ENCODE measurements at places on chromosomes 13 and 19.

GRCh38 chr13:106493533-106494220 lies 41.8 kb downstream of the EFNB2 start:
- peak; percentile 43 for DNase-seq

DNA sequence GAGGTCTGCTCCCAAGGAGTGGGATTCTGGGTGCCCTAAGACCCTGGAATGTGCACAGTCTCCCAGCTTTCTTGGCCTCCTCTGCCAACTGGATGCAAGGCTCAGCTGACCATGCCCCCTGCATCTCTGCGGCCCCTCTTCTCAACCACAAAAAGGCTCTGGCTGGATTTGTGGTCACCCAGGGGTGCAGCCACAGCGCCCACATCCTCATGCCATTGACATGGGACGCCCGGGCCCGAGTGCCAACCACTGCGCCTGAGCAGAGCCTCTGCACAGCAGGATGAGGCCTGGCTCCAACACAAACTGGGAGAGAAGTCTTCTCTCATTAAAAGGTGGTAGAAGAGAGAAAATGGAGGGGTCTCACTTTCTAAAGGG lies 103.5 kb downstream of the FOXO1 start:
- no peak for DNase-seq

GRCh38 chr13:30443957-30444404 lies 21.7 kb downstream of the UBE2L5 start:
- no peak for DNase-seq

DNA sequence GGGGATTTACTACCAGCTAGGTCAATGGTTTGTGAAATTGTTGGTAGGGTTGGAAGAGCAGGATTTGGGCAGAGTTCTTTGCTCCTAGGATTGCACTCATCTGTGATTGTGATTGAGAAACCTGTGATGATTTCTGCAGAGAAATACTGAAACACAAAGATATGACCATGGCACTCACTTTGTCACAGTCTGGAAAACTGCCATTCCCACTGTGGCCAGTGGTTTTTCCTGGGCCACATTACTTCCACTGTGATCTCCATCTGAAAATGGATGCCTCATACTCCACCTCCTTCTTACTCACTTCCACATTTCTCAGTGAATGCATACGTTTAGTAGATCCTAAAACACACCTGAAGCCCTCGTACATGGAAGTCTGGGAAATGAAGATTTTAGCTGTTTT lies 593.2 kb downstream of the LMO7 start:
- no peak for DNase-seq

DNA sequence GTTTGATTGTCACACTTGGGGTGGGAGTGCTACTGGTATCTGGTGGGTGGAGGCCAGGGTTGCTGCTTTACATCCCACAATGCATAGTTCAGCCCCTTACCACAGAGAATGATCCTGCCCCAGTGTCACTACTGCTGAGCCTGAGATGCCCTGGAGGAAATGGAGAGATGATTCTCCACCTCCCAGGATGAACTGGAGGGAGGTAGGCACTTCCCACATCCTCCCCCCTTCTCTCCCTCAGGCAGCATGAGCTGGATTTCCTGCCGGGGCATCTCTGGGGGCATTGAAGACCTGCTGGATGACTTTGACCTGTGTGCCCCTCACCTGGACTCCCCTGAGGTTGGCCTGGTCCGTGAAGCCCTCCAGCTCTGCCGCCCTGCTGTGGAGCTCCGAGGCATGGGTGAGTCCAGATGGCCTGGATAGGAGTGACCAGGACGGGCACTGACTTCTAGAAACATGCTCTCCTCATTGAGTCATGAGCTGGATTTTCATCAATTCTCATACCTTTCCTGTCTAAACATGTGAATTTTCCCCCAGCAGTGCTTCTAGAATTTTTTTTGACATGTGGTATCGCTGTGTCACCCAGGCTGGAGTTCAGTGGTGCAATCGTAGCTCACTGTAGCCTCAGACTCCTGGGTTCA lies 45.3 kb downstream of the NWD1 start:
- no peak for DNase-seq

DNA sequence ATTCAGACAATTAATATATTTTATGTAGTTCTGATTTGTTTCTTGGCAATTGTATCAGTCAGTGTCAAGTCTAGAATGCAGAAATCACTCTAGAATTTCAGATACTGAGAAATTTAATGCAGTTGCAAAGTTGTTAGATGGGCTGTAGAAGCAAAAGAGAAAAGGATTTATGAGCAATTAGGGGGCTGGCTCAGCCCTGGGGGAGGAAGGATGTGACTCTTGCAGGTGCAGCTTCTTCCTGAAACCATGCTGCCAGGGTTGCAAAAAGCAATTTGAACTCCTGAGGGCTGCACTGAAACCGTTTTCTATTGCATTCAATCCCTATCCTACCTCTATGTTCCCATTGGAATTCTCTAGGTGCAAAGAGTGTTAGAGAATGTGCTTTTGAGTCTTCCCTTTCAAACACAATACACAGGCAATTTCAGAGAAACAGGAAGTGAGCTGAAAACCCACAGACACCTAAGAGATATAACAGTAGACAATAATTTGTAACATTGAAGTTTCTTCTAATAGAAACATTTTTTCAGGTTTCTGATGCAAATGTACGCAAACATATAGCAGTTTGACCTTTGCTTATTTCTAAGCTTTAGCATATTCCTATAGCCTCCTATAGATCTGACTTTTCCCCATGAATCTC lies 814.7 kb upstream of the ATXN8OS start:
- no peak for DNase-seq

DNA sequence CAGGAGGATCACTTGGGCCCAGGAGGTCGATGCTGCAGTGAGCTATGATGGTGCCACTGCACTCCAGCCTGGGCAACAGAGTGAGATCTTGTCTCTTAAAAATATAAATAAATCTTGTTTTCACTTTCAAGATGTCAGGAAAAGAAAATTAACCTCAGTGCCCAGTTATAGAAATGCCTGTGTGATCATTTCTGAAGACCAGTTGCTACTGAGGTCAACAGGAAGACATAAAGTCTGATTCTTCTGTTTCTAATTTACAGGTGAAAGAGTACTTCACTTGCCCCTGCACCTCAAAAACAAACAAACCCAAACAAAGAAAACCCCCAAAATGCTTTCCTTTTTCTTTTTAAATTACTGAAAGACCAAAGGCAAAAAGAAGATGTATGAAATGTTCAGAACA lies 174.3 kb upstream of the NBEA start:
- no peak for DNase-seq

- no peak for DNase-seq
Measured at GRCh38 chr13:29956853-29957252, 106.4 kb upstream of the UBL3 start.

DNA sequence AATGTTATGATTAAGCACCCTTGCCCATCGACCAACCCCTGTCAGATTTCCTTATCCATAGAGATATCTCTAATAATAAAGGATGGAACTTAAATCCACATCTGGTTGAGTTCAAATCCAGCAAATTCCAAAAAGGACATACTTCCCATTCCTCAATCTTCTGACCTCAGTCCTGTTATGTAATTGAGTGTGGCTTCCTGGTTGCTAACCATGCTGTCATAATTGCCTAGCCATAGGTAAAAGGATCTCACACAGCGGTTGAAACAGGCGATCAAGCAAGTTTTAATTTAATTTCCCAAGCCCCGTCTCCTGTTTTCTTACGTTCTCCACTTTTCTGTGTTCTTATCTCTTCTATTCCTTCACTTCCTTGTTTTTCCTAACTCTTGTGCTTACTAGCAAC lies 550.3 kb downstream of the GPC6 start:
- no peak for DNase-seq

GRCh38 chr13:76271728-76272232 lies 614.4 kb downstream of the KCTD12 start:
- DNase-seq, result no peak

DNA sequence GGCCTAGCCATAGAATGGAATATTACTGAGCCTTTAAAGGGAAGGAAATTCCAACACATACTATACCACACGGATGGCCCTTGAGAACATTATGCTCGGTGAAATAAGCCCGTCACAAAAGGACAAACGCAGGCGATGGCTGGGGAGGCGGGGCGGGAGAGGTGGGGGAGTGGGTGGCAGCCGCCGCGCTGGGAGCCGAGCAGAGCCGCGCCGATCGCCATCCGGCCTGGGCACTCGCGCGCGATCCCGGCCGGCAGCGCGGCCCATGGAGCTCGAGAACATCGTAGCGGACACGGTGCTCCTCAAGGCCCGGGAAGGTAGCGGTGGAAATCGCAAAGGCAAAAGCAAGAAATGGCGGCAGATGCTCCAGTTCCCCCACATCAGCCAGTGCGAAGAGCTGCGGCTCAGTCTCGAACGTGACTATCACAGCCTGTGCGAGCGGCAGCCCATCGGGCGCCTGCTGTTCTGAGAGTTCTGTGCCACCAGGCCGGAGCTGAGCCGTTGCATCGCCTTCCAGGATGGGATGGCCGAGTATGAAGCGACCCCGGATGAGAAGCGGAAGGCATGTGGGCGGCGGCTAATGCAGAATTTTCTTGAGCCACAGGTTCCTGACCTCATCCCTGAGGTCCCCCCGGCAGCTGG lies 140.1 kb downstream of the ZDHHC20 start:
- no peak for DNase-seq

DNA sequence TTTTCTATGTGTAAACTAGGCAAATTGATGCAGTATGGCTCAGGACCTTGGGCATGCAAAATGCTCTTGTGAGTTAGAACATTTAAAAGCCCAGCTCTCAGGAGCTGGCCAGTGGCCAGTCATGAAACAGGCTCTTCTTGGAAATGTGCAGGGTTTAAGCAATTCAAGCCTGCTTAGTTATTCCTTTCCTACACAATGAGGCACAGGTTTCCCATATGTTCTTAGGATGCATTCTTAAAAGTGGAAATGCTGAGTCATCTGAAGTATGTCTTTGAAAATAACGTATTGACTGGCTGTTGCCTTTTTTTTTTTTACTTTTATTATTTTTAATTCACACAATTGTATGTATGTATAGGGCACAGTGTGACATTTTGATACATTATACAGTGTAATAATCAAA lies 300.7 kb downstream of the SLC7A1 start:
- DNase-seq, result no peak

- DNase-seq, result no peak
Measured at GRCh38 chr13:20442798-20443381, 82.8 kb downstream of the CRYL1 start.

DNA sequence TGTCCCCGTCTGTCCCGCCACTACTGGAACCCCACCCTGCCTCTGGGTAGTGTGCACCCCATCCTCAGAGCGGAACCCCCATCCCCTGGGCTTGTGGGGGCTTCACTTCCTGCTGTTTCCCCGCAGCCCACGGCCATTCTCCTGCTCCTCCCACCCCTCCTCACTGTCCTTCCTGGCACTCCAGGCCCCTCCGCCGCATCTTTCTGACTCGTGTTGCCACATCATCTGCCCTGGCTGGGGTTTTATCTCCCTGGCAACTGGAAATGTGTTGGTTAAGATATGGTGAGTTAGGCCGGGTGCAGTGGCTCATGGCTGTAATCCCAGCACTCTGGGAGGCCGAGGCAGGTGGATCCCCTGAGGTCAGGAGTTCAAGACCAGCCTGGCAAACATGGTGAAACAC lies 37.3 kb downstream of the KDM4B start:
- DNase-seq, result no peak

GRCh38 chr19:46211201-46211881 lies 18.2 kb upstream of the IGFL1 start:
- no peak for DNase-seq

- DNase-seq, result no peak
Measured at GRCh38 chr19:50568728-50569698, 778 bp upstream of the LRRC4B start.

GRCh38 chr13:30457306-30457891 lies 8.3 kb downstream of the HMGB1 start:
- DNase-seq, result peak; percentile 29

GRCh38 chr13:97234742-97235141 lies 12.6 kb downstream of the MBNL2 start:
- no peak for DNase-seq

- no peak for DNase-seq
Measured at GRCh38 chr19:55538132-55538531, 1.2 kb upstream of the SBK2 start.

DNA sequence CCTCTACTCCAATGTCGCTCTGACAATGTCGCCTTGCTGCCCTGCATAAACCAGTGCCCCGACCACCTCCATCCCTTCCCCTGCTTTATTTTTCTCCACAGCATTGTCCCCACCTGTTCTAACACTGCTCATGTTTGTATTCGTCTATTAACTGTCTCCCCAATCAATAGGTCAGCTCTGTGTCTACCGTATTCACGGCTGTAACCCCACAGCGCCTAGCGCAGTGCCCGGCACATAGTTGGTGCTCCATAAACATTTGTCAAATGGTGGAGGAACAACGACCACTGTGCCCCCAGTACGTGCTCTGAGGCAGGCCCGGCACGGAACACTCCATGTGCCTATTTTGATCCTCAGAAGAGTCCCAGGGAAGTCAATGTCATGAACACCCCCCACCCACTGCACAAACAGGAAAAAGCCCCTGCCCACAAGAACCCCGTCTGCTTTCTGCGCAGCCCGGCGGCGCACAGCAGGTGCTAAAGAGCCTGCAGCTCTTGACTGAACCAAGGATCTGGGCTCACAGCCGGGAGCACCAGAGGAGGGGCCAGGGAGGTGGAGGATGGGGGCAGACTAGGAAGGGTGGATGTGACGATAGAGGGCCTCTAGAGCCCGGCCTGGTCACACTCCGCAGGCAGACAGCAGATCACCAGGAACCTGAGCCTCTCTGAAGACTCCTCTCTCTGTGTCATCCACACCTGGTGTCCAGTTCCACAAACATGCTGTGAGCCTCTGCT lies 1.8 kb upstream of the CEACAM16 start:
- no peak for DNase-seq

- DNase-seq, result no peak
Measured at GRCh38 chr13:94112731-94113130, 366.8 kb downstream of the DCT start.

DNA sequence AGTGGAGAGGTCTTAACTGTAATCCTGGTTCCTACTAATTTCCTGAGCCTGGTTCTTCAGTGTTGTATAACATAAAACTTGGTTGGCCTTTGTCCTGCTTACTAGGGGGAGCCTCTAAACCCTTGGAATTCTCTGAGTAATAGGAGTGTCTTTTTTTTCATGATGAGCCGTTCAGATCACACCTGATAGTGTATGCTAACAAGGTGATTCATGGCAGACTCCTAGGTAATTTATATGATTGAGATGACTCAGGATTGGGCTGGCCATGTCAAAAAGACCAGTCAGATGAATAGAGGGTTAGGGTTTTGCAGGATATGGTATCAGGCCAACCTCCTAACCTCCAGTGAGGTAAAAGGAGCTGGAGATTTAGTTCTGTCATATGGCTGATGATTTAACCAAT lies 135.8 kb upstream of the KLF12 start:
- DNase-seq, result no peak

DNA sequence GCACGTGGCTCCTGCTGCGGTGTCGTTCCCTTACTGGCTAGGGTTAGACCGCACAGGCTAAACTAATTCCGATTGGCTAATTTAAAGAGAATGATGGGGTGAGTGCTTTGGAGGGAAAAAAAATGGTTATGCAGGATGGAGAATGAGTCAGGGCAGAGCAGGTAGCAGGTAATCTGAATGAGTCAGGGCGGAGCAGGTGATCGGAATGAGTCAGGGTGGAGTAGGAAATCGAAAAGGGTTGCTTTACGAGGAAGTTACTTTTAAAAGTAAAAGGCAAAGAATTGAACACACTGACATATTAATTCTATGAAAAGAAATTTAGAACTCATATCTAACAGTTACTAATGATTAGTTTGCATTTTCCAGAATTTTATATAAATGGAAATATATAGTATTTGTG lies 335.5 kb downstream of the FOXO1 start:
- DNase-seq, result no peak
